Caudate nucleus (tissue), 63 donors: ENCODE measurements at places on chromosomes 2 and 18.

GRCh38 chr2:126886211-126886915 is 12.3 kb upstream of the TEX51 start:
- peak; percentile 18 for DNase-seq

DNA sequence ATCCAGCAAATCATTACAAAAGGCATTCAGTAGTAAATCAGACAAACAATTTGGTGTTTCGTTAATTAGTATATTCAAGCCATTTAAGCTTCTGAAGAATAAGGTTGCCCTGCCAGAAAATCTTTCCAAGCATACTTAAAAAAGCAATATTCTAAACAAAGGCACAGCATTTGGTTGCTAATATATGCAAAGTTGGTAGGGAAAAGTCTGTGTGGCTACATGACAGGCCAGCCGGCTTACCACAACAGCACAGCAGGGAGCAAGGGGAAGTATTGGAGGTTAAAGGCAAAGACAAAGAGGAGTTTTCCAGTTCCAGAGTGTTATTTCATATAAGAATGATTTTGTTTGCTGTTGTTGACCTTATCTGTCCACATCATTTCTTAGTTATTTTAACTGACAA is 282.3 kb downstream of the MBD5 start:
- DNase-seq: no peak

DNA sequence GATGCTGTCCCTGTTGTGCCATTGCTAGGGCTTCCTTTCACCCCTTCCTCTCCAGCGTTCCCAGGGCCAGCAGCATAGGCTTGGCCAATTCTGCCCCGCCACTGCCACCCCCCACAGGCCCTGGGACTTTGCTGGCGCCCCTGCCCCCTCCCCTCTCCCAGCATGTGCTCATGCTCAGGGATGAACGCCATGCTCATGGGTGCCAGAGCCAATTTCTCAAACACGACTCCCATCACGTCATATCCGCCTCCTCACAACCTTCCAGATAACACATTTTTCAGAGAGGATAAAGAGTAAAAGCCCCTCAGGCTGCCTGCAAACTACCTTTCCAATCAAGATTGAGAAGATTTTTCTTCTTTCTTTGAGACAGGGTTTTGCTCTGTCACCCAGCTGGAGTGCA is 48.6 kb downstream of the DNMT3A start:
- DNase-seq: peak; percentile 27

GRCh38 chr18:8034674-8035073 is 467.6 kb downstream of the PTPRM start:
- no peak for DNase-seq
